ENCODE measurements at places on chromosomes 2 and 18.
A peak's percentile ranks its signal among the peaks of the same experiment; 100 is the strongest.

DNA sequence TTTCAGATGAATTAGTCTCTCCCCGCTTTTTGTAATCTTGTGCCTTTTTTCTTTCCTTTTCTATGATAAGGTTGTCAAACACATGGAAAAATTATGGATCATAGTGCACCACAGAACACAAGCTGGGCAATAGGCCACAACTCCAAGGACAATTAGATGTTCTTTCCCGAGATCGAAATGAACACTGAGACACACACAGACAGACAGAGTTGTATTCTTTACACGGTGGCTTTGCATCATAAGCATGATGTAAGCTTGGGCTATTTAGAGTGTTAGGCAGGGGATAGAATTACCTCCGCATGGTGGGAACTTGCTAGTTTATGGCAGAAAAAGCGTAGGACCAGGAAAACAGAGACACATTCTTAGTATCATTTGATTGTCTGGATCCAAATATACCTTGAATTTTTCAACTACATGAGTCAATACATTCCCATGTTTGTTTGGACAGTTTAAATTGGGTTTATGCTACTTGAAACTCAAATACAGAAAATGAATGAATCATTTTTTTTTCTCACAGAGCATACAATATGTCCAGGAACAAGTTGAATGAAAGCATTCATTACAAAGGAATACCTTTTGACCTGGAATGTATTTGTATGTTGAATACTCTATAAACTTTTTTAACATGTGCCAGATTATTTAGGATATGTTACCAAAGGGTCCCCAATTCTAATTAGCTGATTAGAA, 1611.5 kb upstream of the TMEFF2 start:
- DNase-seq, result no peak

DNA sequence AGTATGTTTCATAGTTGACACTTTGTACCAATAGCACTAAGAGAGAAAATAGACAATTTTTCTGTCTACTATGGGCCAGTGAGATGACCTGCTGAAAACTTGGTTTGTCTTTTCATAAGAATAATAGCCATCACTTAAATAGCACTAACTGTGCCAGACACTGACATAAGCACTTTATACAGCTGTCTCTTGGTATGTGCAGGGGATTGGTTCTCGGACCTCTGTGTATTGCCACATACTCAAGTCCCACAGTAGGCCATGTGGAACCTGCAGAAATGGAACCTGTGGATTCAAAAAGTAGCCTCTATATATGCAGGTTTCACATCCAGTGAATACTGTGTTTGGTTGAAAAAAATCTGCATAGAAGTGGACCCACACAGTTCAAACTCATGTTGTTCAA, 126.7 kb downstream of the XRCC5 start:
- no peak for DNase-seq

DNA sequence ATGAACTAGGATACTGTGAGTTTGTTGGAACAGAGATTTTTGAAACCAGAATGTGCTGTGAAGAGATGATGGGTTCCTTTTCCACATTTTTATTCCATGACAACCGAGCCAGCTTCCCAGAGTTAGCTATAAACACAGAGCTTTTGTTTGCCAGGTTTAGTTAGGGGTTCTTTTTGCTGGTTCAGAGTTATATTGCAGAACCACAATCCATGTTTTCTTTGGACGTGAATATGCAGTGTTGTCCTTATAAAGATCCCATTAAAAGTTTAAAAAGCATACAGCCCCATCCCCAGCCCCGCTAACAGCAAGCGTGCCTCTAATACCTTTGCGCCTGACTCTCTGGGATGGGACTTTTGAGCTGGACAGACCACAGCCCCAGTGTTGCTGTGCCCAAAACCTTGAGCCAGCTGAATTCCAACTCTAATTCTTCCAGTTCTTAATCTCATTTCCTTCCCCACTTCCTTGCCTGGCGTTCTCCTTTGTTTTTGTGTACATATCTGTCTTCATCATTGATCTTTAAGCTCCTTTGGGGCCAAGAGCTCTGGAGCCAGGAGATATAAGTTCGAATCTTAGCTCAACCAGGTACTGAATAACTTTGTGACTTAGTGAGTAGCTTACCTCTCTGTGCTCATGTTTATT, 72.3 kb downstream of the SPATS2L start:
- DNase-seq, result no peak

- DNase-seq, result no peak
These were observed 766.8 kb downstream of the BCL11A start for GRCh38 chr2:59786684-59787083.

GRCh38 chr18:7207366-7207915, 23.4 kb upstream of the LRRC30 start:
- DNase-seq, result no peak

GRCh38 chr18:8890957-8891464, 185.7 kb downstream of the MTCL1 start:
- DNase-seq, result peak; percentile 90

DNA sequence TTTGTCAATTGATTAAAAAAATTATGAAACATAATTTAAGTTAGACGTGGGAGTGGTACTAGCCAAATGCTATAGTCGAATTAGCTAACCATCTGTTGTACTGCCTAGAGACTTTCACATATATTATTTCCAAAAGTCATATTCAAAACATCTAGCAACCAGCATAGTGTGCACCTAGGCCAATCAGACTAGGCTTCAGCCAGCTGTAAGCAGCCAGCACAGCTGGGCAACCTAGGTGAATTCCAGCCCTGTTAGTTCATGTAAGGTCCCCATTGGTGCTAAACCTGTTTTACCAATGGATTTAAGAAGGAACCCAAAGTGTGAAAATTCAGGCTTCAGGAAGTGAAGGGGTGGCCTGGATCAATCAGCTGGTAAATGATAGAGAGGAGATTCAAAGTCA, 144.3 kb downstream of the BCL2 start:
- no peak for DNase-seq

DNA sequence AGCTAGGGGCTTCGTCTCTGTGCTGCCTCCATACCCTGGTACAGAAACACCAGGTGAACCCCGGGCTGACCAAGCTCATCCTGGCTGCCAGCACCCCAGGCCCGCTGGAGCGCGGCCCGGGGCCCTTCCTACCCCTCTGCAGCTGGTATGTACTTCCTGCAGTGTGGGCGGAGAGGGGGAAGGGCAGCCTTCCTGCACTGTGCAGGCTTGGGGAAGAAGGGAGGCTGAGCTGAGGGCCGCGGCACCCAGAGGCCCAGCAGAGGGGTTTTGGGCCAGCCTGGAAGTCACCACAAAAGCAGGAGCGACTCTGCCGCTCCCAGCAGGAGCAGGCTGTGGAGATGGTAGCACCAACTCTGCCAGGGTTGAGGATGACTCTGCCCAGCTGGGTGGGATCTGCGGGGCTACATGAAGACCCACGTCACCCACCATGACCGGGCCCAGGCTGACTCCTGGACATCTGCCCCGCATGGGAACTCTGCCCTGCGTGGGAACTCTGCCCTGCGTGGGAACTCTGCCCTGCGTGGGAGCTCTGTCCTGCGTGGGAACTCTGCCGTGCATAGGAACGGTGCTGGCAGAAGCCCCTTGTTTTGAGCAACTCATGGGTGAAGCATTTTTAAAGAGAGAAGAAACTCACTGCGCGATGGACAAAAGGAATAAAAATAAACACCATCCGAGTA, 273.3 kb downstream of the NDUFA10 start:
- DNase-seq, result no peak

- DNase-seq, result no peak
These were observed 27.8 kb upstream of the MBOAT2 start for GRCh38 chr2:9031246-9031645.

DNA sequence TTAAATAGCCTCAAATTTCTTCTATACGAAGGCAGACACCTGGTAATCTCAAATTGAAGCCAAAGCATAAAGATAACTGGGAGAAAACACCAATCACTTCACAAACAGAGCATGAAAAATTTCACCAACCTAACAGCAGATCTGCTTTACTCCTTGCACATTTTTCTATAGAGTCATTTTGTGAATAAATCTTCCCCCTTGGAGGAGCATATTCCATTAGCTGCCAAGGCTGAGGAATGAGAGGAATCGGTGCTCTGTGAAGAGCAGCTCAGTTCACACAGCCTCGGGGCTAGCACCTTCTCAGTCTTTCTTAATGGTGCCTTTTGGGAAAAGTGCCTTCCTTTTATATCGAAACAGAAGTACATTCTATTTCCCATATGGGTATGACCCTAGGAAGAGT, 1313.7 kb upstream of the NRXN1 start:
- DNase-seq, result no peak

DNA sequence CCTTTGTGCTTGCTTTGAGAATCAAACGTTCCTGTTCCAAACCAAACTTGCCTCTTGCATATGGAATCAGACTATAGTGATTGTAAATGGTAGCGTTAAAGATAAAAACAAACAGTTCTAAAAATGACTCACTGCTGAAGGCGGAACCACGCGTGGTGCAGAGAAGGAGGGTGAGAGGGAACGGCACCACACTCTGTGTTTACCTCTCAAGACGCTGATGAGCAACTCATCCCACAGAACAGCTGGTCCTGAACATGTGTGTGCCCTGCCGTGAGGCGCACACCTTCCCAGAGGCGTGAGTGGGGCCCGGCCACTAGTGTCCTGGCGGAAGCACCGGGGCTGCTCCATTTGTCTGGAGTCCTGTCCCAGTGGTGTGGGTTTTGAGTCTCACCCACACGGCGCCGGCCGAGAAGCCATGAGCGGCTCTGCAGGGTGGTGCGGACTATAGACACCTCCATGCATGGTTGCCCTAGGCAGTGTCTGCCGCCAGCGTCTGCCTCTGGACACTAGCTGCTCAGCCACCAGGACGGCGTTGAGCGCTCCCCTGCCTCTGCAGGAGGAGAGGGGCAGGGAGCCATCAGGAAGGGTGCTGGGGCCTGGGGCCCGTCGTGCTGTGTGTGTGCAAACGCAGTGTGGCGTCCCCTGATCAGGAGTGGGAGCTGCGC, 52.1 kb downstream of the NFATC1 start:
- DNase-seq, result no peak

GRCh38 chr18:78244779-78245178, 734.8 kb upstream of the SALL3 start:
- no peak for DNase-seq

DNA sequence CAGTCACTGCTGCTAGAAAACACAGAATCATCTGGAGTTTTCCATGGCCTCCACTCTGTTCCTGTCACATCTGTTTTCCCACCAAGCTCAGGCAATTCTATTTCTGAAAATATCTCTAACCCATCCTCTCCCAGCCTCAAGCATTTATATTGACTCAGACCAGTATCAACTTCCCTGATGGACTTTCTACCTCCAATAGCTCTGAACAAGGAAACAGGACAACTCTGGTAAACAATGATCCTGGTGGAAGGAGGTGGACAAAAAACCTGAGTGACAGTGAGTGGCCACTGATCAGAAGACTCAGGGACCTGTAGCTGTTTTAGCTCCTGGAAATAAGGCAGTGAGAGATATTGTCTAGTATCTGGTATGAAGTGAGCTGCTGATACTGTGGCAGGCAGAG, 23.4 kb downstream of the BMP10 start:
- DNase-seq, result no peak

DNA sequence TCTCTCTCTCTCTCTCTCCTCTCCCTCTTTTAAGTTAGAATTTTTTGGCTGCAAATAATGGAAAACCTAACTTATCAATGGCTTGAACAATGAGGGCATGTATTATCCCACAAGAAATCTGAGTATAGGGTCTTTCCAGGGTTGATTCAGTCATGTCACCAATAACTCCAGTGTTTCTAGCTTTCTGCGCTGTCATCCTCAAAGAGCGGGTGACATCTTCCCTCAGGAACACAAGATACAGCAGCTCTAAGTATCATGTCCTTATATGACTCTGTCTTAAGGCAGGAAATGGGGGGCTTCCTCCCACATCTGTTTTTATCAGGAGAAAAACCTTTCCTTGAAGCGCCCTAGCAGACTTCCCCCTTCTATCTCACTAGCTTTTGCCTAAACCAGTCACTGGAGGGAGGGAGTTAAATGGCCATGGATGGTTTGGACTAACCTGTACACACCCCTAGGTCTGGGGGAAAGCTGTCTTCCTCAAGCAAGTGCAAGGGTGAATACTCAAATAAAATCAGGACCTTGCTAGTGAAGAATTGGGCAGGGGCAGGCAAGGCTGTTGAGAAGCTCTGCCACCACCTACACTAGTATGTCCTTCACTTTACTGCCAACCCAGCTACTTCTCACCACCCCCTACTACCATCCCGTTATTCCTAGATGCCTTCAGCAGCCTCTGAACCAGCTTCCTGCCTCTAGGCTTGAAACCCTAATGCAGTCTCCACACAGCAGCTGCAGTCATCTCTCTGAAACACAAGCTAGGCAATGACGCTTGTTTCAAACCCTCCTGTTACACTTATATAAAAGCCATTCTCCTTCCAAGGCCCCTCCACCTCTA, 7.5 kb upstream of the TUBA4A start:
- DNase-seq, result no peak

GRCh38 chr2:33062665-33063250, 116.0 kb downstream of the LTBP1 start:
- peak; percentile 74 for DNase-seq

- DNase-seq, result no peak
These were observed 196.0 kb downstream of the IRS1 start for GRCh38 chr2:226603606-226604005.

DNA sequence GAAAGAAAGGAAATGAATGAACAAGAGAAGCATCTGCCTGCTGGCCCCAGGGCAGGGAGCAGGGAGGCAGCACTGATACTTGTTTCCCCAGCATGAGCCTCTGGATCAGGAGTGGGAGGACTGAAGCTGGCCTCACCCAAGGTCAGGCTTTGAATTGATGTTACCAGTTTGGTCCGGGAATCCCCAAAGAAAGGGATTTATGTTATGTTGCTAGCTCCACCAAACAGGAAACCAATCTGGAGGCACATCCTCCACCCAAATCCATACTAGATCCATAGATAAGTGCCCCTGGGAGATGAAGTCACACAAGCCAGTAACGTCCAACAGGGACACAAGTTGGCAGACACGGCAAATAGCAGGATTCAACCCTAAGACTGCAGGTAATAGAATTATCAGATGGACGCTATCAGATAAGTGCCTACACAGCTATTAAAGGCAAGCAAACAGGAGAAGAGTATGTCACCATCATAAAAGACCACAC, 85.9 kb downstream of the MTCL1 start:
- DNase-seq, result no peak

DNA sequence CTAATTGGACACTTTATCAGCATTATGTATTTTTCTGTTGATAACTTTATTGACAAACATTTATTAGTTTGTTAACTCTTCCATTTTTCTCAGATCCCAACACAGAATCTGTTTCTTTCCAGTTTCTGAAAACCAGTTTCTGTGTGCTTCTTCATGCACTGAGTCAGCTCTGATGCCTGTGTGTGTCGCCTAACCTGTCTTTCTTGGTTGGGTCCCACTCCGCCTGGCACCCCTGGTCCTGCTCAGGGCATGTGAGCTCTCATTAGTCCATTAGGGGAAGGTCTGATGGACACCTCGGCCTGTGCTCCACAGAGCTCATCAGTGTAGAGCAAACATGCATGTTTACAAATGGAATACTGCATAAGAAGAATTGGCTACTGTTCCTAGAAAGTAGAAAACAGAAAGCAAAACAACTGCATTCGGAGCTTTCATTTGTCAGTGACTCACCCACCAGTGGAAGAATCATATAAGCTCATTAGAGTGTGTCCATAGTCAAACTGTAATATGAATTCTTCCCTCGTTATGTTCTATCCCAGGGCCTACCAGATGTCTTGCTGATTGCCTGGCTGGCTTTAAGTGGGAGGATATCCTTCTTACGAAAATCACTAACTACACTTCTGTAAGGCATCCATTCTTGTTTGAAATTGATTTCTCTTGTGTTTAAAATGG, 137.7 kb downstream of the SNTG2 start:
- DNase-seq, result no peak

GRCh38 chr2:208146006-208146405, at the start of gene CRYGB:
TSS of gene CRYGB (minus strand) at chr2:208146158. CDS start at chr2:208146120, 38 bp downstream.
- no peak for DNase-seq

GRCh38 chr2:232228332-232228731, 150.2 kb upstream of the ALPP start:
- DNase-seq, result no peak

- DNase-seq, result no peak
These were observed 99.3 kb upstream of the LRATD1 start for GRCh38 chr2:14533131-14533757.
